ENCODE measurements at places on chromosomes 7 and 10.

- DNase-seq = no peak
Measured at GRCh38 chr10:29446327-29446726, 157.5 kb downstream of the LYZL1 start.

DNA sequence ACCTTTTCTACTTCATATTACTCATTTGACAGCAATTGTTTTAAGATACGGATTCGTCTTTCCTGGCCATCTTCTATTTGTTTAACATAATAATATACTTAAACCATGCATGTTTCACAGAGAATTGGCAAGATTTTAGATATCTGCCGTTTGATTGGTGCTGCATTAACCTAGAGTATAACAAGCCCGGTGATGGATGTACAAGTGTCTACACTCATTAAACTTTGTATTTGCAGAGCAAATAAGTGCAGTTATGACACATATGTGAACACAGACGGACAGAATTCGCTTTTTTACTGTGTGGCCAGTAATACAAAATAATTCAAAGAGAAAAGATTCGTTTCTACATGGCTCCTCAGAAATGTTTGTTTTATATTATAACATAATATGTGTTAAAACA lies 116.1 kb downstream of the ARL4A start:
- DNase-seq = no peak

DNA sequence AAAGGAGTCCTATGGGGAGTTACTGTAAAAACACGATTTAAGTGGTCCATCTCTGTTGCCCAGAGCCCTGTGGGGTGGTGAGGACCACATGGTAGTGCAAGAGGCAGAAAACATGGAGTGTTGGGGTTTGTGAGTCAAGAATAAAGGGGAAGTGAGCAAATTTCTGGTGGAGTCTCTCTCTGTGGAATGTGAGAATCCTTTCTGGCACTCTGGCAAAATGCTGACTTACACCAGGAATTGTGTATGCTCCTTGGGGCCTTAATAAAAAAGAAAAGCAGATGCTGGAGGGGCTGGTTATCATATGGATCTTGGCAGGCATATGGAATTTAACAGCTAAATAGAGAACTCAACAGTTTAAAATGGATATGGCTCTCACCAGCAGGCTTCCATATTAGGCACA lies 486.0 kb downstream of the TNS3 start:
- DNase-seq = no peak

GRCh38 chr7:8921807-8922206 lies 488.4 kb downstream of the NXPH1 start:
- no peak for DNase-seq

GRCh38 chr7:30812676-30813075 lies 41.5 kb downstream of the MINDY4 start:
- DNase-seq = no peak

All from SHP77 treated with DMSO at 0.1 percent for 48 hours (cell line).